GM12891 (cell line): ENCODE measurements at places on chromosomes 7 and 10.

GRCh38 chr10:58781873-58782488 lies 269.3 kb downstream of the BICC1 start:
- no peak for DNase-seq

DNA sequence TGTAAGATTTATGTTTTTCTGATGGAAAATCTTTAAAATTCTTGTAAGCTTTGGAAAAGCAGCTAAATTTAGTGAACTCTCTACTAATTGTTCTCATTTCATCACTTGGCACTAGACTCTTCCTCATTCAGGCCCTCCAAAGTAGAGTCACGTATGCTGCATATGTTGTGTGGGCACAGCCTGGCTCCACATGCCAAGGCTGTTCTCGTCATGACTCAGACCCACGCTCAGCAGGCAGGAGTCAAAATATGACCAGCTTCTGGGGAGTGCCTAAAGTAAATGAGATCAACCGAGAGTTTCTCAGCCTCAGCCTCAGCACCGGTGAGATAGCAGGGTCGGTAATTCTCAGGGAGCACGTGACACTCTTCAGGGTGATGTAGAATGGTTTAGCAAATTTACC lies 1672.9 kb downstream of the REEP3 start:
- no peak for DNase-seq

DNA sequence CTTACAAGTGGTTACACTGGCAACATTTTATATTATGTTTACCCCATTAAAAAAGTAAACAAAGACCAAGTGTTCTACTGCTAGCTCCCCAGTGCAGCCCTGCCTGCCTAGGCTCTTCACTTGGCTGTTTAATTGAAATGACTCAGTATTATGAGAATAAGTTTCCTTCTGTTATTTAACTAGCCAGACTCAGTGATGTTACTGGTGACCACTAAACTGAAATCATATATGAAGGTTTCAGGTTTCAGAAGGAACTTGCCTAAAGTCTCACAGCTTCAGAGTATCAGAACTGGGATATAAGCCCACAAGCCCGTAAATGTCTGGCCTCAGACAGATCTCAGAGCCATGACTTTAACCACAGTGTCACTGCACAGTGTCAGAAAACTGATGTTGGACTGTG lies 66.8 kb upstream of the EXOC4 start:
- no peak for DNase-seq

DNA sequence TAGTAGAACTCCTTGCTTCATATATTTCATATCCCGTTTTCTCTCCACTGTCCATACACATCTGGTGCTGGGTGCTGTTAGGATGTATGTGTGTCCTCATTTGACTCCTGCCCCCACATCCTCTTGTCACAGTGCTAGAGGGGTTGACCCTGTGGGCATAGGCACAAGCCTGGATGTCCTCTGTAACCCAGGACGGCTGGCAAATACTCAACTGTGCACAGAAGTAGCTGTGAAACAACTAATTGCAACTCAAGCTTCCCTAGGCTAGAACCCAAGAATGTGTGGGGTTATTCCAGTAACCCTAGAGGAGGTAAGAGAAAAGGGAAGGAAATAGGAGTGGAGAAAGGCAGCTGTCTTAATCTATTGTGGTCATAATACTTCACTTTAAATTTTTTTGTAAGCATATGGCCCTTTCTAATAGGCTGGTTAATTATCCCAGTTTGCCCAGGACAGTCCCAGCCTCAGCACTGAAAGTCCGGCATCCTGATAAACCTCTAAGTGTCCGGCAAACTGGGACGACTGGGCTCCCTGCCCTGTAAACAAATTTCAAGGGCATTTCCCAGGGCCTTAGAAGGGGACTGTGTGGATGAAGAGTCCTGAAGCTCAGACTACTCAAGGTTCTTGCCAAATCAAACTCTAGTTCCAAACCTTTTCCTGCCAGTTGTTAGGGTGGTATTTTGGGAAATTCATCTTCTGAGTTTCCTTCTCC lies 283.2 kb upstream of the CELF2 start:
- no peak for DNase-seq

- DNase-seq = no peak
These were observed 168.8 kb upstream of the POT1 start for GRCh38 chr7:125098377-125098970.

- no peak for DNase-seq
These were observed 87.3 kb downstream of the CCSER2 start for GRCh38 chr10:84415539-84416244.

- no peak for DNase-seq
These were observed 98.6 kb downstream of the DNAJC1 start for GRCh38 chr10:21904930-21905329.

DNA sequence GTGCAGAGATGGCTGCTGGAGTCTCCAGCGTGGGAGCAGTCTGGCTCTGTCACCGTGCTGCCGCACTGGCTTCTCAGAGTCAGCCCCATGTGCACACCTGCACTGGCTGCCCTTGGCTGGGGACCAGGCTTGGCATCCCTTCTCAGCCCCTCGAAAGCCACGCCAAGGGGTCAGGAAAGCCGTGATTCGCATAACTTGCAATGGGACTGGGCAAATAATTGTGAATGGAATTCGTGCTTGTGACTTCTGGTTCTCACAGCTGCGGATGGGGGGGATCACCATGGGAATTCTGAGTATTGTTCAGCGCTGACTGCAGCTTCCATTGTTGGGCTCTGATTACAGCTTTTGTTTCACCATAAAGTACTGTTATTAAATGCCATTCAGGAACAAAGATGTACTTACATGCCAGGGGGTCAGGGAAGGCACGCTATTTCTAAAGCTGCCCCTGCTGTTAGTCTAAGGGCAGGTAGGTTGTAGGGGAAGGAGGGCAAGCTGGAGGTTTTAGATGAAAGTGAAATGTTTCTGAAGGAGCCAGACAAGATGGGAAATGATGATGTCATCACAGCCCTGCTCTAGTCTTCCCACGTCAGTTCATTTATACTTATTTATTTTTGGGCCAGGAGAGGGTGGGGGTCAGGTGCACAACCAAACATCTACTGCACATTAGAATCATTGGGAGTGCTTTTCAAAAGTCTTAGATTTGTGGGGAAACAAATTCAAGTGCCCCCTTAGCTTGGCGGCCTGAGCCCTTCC lies 5.8 kb upstream of the PLEKHA1 start:
- DNase-seq = no peak

- no peak for DNase-seq
These were observed 44.8 kb upstream of the FAM133B start for GRCh38 chr7:92634924-92635519.

DNA sequence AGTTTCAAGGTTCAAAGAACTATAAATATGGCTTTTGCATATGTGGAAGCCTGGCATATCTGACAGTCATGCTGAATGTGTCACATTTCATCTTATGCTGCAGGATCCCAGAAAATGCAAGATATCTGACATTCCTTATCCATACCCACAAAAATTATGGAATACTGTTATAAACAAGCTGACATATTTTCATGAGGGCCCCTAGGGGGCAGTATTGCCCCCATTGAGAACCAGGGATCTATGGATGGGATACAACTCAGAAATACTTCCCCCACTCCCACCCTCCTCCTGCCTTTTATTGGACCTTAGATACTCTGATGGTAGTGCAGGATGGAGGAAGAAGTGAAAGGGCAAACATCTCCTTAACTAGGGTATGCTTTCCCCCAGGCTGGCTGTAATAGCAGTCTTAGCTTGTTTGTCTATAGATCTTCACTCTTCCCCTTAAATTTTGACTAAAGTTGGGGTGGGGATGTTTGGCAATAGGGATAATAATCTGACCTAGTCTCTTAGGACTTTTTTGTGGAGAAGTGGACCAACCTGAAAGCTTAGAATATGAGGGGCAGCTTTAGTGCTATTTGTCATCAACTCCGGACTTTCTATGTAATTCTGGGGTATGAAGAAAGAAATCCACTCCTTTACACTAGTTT lies 3.5 kb upstream of the GNGT1 start:
- DNase-seq = no peak

DNA sequence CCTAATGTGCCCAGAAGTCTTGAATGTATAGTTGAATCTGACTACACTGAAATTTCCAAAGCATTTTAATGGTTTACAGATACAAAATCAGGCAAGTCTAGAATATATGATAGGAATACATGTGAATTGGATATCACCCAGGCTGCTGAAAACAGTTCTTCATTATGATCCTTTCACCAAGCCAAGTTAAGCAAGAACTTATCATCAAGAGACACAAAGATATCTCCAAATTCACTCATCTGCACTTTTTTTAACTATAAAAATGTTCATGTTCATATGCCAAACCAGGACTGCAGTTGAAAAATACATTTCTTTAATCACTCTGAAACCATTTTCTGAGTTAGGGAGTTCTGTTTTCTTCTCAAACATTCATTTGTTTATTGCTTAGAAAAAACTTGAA lies 412.6 kb upstream of the C7orf33 start:
- DNase-seq = no peak

GRCh38 chr10:69645296-69646184 lies 15.5 kb downstream of the FAM241B start:
- DNase-seq = no peak

- DNase-seq = no peak
These were observed 1.2 kb upstream of the OR6V1 start for GRCh38 chr7:143050931-143051330.

DNA sequence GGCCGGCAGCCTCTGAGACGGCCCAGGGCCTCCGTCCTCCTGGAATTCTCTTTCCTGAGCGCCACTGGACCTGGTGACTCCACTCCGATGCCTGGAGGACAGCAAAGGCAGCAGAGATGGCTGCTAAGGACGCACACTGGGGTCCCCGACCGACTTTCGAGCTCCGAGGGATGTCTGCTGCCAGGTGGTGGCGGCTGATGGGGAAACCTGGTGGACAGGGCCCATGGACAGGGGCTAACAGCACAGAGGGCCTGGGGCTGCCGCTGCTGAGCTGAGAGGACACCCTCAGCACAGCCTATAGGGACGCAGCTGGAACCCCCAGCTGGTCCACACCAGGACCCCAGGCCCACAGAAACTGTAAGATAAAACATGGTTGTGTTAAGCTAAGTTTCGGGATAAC lies 366.3 kb downstream of the DNAJB6 start:
- DNase-seq = no peak

DNA sequence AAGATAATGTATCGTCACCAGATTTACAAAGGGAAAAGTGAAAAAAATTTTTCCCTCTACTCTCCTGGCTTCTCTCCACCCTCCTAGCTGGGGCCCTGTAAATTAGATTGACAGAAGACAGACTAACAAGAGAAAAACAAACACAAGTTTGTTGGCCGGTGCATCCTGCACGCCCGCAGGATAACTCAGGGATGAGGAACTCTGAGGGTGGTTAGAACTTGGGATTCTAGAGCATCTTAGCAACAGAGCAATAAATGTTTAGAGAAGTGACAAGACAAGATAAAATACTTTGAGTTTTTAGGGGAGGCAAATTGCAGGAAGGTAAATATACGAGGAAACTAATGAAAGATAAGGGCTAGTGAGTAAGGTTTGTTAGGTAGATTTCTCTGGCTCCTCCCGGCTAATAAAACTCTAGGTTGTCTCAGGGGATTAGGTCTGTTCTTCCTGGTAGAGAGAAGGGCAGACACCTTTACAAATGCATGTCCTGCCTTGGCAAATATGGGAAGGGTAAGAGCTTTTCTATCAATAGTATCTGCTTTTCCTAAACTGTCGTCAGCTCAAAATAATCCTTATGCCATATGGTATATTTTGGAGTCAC lies 4.3 kb upstream of the UCN3 start:
- no peak for DNase-seq

- DNase-seq = no peak
These were observed 178.8 kb downstream of the ELFN1 start for GRCh38 chr7:1848911-1849311.

- no peak for DNase-seq
These were observed 1.8 kb downstream of the PPP1R35 start for GRCh38 chr7:100434297-100435144.

DNA sequence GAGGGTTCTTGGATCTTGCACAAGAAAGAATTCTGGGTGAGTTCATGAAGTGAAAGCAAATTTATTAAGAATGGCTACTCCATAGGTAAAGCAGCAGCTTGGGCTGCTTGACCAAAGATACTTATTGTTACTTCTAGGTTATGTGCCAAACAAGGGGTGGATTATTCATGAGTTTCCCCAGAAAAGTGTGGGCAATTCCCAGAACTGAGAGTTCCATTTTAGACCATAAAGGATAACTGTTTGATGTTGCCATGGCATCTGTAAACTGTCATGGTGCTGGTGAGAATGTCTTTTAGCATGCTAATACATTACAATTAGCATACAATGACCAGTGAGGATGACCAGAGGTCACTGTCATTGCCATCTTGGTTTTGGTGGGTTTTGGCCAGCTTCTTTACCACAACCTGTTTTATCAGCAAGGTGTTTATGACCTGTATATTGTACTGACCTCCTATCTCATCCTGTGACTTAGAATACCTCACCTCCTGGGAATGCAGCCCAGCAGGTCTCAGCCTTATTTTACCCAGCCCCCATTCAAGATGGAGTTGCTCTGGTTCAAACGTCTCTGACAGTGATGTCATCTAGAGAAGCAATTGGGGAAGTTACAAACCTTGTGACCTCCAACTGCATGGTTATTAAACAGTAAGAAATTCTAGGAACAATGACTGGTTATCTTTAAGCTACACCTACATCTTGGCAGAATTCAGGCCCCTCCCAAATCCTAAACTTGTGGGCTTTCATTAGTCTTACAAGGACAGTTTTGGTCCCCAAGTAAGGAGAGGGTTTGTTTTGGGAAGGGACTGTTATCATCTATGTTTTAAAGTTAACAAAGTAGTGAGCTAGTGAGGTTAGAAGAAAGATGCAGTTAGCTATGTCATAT lies 48.0 kb upstream of the INHBA start:
- DNase-seq = no peak

- no peak for DNase-seq
These were observed 19.7 kb downstream of the LIPK start for GRCh38 chr10:88725798-88726197.

- DNase-seq = no peak
These were observed 767.9 kb downstream of the GRID1 start for GRCh38 chr10:85598646-85599045.

DNA sequence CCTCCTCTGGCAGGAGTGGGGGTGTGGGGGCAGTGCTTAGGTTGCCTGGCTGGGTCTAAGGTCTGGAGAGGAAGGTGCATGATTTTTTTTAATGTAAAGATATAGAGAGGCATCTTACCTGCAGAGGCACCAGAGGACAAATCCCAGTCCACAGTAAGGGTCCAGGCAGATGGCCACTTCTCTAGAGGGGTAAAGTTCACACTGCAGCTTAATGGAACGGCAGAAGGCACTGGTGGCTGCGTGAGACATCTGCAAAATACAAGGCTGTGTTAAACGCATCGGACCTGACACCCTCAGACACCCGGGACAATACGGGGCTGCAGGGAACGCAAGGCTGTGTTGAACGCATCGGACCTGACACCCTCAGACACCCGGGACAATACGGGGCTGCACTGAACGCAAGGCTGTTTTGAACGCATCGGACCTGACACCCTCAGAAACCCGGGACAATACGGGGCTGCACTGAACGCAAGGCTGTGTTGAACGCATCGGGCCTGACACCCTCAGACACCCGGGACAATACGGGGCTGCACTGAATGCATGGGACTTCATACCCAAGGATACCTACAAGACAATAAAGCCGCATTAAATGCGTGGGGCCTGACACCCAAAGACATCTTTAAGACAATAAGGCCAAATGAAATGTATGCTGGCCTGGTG lies 206.0 kb downstream of the ZMYND11 start:
- no peak for DNase-seq

- DNase-seq = no peak
These were observed 586 bp downstream of the GCK start for GRCh38 chr7:44188480-44189225.

GRCh38 chr10:102188298-102188940 lies 36.2 kb downstream of the NOLC1 start:
- DNase-seq = no peak

GRCh38 chr10:62059217-62059920 lies 157.9 kb downstream of the ARID5B start:
- DNase-seq = no peak
